ENCODE measurements at places on chromosomes 3 and 15. TPM values are rescaled to one million over a fixed set of nuclear protein-coding genes. Genes with fewer than 3 reads are reported as not detected.

DNA sequence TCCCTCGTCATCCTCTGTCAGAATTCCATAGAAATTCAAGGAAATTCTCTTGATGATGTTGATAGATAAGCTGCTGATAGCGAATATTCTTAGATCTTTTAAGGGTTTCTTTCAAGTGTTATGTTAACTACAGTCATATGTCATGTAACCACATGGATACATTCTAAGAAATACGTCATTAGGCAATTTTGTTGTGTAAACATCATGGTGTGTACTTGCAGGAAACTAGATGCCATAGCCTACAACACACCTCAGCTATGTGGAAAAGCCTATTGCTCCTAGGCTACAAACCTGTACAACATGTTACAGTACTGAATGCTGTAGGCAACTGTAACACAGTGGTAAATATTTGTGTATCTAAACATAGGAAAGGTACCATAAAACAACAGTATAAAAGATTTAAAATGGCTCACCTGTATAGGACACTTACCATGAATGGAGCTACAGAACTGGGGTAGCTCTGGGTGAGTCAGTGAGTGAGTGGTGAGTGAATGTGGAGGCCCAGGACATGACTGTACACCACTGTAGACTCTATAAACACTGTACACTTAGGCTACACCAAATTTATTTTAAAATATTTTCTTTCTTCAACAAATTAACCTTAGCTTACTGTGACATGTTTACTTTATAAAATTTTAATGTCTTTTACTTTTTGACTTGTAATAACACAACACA lies 34.6 kb downstream of the GLDN start:
- DNase-seq = no peak

GRCh38 chr3:117706037-117706436 lies 996.5 kb downstream of the TUSC7 start:
- no peak for DNase-seq

DNA sequence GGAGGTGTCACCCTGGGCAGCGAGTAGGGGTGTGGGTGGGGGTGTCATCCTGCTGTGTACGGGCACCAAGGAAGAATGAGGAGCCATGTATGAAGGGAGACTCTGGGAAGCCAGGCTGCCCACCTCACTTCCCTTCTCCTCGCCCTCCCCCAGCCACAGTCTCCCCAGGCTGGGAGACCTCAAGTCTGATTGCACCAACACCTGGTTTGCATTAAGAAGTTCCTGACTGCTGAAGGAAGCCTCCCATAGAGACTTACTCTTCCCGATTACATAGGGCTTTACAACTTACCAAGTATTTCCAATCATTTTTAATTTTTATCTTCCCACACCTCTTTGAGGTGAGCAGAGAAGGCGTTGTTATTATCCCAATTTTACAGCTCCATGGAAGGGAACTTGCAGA lies 29.5 kb upstream of the SMAD3 start:
- DNase-seq = no peak

DNA sequence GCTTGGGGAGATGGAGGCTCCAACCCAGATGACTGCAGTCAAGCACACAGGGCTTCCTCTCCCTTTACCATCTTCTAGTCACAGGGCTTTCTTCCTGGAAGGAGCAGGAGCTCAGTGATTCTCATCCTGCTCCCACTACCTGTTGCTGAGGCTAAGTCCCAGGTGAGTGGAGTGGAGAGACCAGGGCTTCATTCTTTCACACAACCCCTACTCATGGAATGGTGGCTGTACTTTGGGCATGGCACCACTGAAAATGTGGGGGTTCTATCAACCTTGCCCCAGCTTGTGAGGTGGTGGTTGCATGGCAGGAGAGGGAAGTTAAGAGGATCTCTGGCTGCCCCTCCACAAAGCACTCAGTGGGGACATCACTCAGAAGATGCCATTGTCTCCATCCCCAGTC lies 36.8 kb upstream of the RAD18 start:
- DNase-seq = no peak

Gene PLSCR2
- 0.28 TPM for total RNA-seq
